ENCODE measurements at places on chromosomes 7 and 10.

- DNase-seq, result no peak
Measured at GRCh38 chr10:129442866-129443265, 24.2 kb upstream of the MGMT start.

GRCh38 chr7:47100817-47101435 lies 481.0 kb downstream of the TNS3 start:
- no peak for DNase-seq

DNA sequence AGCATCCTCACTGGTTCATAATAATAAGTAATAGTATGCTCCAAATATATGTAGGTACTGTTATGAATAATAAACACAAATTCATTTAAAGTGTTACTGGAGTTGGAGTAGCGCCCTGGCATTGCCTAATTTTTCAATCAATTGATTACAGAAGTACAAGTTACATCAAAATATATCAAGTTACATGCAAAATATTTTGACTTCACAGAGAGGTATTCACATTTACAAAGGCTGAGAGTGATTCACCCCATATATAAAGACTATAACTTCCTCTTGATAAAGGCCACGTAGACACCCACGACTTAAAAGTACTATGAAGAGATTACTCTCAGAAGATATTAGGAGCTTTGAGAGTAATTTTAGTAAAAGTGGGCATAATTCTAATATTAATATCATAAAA lies 13.6 kb upstream of the COL17A1 start:
- no peak for DNase-seq

DNA sequence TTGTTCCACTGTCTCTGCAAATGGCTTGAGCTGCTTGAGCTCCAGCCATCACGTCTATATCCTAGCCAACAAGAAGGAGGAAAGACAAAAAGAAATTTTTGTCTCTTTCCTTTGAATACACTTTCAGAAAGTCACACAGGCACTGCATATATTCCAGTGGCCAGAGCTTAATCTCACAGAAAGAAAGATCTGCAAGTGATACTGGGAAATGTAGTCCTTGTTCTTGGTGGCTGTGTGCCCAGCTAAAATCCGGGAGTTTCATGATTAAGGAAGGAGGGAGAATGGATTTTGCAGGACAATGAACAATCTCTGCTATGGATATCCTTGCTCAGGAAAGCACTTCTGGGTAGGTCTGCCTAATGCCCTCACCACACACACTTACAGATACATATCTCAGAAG lies 19.5 kb upstream of the DLG5 start:
- DNase-seq, result no peak

Data from activated gamma-delta T cell treated with anti-CD3 and anti-CD28 coated beads, Interleukin-2, amount 50 U/mL, for 16 hours (primary cell).